ENCODE measurements at places on chromosomes 3 and 15. TPM values are rescaled to one million over a fixed set of nuclear protein-coding genes. Genes with fewer than 3 reads are reported as not detected.

- no peaks in the 10 kb centered on the region for H3K36me3 ChIP-seq
- DNase-seq, result no peak
- H3K27ac ChIP-seq, result no peak overlapping the region
- H3K27me3 ChIP-seq, result no peaks in the 10 kb centered on the region
- no peaks in the 10 kb centered on the region for H3K4me1 ChIP-seq
- no peak overlapping the region for H3K4me3 ChIP-seq
These were observed 56.5 kb downstream of the CLDN1 start for GRCh38 chr3:190265796-190266195.

- DNase-seq, result no peak
- no peaks in the 10 kb centered on the region for H3K27me3 ChIP-seq
- no peak overlapping the region for H3K27ac ChIP-seq
These were observed 172.8 kb upstream of the C2CD4B start for GRCh38 chr15:62337934-62338333.

GRCh38 chr15:72220687-72221086 lies 10.3 kb downstream of the PKM start:
- no peaks in the 10 kb centered on the region for H3K4me1 ChIP-seq
- no peak for DNase-seq
- peaks cover 49% of the 10 kb centered on the region for H3K36me3 ChIP-seq
- H3K4me3 ChIP-seq, result no peak overlapping the region
- H3K27ac ChIP-seq, result peak overlapping the region; percentile 0

- no peak overlapping the region for H3K27ac ChIP-seq
- no peaks in the 10 kb centered on the region for H3K27me3 ChIP-seq
These were observed 72.4 kb upstream of the MME start for GRCh38 chr3:155007729-155008128.

GRCh38 chr3:45607790-45608189 lies 13.2 kb downstream of the LIMD1 start:
- H3K4me3 ChIP-seq, result no peak overlapping the region
- peak overlapping the region; percentile 81 for H3K27ac ChIP-seq
- peaks cover 95% of the 10 kb centered on the region for H3K4me1 ChIP-seq
- no peaks in the 10 kb centered on the region for H3K27me3 ChIP-seq

DNA sequence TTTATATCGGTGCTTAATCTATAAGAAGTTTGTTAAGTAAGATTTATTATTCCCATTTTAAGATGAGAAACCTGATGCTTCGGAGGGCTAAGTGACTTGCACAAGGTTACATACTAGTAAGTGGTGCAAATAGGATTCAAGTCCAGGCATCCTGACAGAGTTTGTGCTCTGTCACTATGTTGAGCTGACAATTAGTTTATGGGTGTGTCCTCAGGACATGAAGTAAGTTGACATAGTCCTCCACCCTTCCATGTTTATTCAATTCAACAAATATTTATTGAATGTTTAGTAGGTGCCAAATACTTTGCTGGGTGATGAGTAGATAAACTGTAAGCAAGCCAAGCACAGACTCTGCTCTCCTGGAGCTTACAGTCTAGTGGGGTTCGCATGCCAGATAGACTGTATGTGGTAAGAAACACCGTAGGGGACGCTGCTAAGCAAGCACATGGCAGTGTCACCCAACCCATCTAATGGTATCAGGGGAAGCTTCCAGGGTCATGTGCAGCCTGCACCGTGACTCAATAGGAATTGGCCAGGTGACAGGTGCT lies 342.7 kb upstream of the SATB1 start:
- H3K27ac ChIP-seq, result no peak overlapping the region
- H3K4me1 ChIP-seq, result no peaks in the 10 kb centered on the region
- no peaks in the 10 kb centered on the region for H3K36me3 ChIP-seq
- no peak overlapping the region for H3K4me3 ChIP-seq
- no peak for DNase-seq

DNA sequence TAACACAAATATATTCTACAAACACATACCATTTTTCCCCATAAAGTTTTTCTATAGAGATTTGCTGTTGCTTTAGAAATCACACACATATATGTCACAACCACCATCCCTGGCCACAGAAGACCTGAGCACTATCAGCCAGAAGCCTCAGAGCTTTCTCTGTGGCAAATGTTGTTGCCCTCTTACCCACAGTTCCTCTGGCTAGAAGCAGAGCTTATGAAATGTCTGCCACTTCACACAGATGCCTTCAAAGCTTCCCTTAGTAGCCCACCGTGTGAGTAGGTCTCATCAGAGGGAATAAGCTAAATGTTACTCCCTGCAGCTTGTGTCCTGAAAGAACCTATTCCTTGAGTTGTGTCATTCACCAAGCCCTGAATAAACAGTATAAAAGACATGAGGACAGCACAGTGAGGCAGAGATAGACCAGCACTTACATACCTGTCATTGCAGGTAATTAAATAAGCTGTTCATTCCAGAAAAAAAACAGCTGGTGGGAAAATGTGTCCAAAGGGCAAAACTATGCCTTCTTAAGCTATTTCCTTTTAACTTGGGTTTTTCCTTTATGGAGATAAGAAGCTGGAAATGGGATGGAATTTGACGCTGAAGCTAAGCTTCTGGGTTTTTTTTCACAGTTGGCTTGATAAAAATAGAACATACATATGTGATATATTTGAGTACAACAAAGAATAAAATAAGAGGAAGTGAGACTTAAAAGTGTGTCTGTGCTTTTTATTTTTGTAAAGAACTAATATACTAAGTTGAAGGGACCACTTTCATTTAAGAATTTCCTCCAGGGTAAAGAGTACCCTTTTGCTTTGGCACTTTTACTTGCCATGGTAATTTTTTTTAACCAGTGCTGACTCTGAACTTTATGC lies 391.4 kb downstream of the KCNH8 start:
- no peak overlapping the region for H3K27ac ChIP-seq
- no peaks in the 10 kb centered on the region for H3K4me1 ChIP-seq
- no peaks in the 10 kb centered on the region for H3K36me3 ChIP-seq
- no peak for DNase-seq
- H3K4me3 ChIP-seq, result no peak overlapping the region
- H3K27me3 ChIP-seq, result no peaks in the 10 kb centered on the region

DNA sequence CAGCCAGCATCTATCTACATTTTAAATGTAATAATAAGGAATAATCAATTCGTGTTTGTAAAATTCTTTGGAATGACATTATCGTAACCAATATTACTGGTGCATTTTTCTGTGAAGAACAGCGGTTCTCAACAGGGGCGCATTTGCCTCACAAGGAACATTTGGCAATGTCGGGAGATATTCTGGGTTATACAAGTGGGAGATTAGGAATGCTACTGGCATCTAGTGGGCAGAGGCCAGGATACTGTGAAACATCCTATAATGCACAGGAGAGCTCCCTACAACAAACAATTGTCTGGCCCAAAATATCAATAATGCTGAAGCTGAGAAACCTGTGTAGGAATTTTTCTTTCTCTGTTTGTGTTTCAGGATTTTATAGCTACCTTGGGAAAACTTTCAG lies 25.0 kb downstream of the ACP3 start:
- H3K36me3 ChIP-seq, result no peaks in the 10 kb centered on the region
- no peak for DNase-seq
- H3K27me3 ChIP-seq, result no peaks in the 10 kb centered on the region

DNA sequence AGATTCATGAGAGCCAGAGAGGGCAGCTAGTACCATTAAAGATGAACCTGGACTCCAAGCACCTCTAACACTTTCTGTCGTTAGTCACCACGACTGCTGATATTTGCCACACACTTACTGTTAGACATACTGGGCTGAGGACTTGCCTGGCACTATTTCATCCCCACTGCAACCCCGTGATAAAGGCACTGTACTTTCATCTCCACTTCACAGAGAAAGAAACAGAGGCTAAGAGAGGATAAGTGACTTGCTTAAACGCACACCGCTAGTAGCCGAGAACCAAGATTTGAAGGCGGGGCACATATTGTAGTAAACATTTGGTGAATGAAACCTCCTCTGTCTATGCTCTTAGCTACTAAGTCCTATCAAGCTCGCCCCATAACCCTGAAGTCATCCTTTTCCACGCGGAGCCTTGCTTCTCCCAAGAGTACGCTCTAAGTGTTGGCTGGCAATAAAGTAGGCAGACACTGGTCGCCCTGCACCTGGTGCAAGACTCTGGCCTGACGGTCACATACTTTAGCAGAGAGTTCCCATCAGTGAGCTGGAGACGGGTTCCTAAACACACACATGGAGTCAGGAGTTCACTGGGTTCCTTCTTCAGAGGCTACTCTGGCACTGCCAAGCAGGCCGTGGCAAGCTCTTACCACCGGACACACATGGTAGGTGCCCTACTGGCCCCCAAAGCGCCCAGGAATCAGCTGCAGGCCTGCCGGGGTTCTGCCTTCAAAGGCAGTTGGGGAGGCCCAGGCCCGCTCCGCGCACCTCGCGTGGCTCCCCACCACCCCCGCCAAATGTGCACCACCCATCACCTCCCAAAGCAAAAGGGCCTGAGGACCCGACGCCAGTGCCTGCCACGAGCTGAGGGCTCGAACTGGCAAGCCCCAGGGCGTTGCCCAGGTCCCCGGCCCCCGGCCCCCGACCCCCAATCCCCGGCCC lies 951 bp downstream of the POMGNT2 start:
- H3K36me3 ChIP-seq, result no peaks in the 10 kb centered on the region
- H3K27ac ChIP-seq, result peak overlapping the region; percentile 86
- H3K4me3 ChIP-seq, result peak overlapping the region; percentile 96
- H3K4me1 ChIP-seq, result no peaks in the 10 kb centered on the region
- no peaks in the 10 kb centered on the region for H3K27me3 ChIP-seq

IL17RB gene
- total RNA-seq, result 0.83 TPM

MNS1 gene
- 0.51 TPM for total RNA-seq
